CD8-positive, alpha-beta T cell (primary cell): ENCODE measurements at places on chromosomes 7 and 10.

- DNase-seq: no peak
Observed at GRCh38 chr10:110260746-110261477, 43.8 kb downstream of the SMNDC1 start.

GRCh38 chr10:70137927-70138883 is 5.6 kb upstream of the AIFM2 start:
- DNase-seq: no peak

DNA sequence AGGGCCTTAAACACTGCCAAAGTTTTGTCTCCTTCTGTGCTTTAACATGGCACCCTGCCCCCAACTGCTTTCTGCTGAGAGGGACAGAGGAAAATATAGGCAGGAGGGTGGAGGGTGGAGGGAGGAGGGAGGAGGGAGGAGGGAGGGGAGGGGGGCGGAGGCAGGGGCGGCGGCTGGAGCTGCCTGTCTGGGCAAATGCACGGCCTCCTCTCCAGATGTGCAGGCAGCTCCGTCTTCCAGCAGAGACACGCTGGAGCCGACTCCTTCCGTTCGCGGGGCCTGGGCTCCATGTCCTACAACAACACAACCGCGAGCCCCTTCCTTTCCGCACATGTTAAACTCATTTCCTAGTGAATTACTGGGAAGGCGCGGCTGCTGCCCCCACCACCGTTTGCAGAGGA is 14.2 kb downstream of the EBF3 start:
- DNase-seq: no peak

GRCh38 chr7:12690041-12690878 is 2.8 kb downstream of the ARL4A start:
- no peak for DNase-seq

GRCh38 chr7:83032195-83032594 is 130.5 kb downstream of the PCLO start:
- no peak for DNase-seq

DNA sequence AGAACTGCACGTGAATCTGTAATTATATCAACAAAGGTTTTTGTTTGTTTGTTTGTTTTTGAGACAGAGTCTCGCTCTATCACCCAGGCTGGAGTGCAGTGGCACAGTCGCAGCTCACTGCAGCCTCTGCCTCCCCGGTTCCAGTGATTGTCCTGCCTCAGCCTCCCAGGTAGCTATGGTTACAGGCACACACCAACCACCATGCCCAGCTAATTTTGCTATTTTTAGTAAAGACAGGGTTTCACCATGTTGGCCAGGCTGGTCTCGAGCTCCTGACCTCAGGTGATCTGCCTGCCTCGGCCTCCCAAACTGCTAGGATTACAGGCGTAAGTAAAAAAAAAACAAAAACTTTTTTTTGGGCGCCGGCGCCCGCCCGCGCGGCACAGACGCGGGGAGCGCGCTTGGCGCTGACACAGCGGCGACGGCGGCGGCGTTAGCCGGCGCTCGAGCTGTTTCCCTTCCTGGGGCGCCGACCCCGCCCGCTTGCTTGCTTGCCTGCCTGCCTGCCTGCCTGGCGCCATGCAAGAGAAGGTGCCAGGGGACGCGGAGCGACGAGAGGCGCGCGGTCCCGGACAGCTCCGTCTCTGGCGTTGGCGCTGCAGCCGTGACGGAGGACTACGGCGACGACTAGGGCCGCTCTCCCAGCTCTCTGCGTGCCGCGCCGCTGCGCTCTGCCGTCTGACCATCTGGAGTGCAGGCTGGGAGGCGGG is 171.4 kb upstream of the NUPR2 start:
- no peak for DNase-seq

GRCh38 chr7:139673230-139673629 is 104.6 kb downstream of the HIPK2 start:
- DNase-seq: no peak

- DNase-seq: no peak
Observed at GRCh38 chr10:121326905-121327304, 271.3 kb downstream of the FGFR2 start.

DNA sequence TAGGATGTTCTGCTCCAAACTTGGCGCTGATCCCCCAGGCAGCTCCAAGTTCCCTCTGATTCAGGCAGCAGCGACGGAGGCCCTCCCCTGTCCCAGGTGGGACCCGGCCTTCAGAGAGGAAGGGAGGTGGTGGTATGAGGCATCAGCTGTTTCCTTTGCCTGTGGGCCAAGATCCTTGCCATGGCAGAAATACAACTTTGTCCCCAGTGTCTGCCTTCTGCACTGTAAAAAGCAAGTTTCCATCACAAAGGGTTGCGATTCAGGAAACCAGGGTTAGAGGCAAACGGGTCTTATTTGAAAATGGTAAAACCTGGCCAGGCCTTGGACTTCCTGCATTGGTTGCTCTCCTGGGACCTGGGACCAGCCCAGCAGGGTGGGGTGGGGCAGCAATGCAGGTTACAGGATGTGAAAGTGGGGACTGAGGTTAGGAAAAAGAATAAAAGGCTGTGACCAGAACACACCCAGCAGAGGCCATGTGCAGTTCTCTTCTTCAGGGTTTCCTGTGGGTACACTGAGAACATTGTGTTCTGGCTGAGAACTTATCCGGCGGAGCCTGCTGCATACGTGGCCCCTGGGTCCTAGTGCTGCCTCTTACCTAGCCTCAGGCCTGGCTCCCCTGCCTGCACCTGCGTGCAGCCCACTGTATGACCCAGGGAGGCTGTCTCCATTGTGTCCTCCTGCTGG is 25.1 kb upstream of the DDIT4 start:
- DNase-seq: peak; percentile 82

- DNase-seq: peak; percentile 72
Observed at GRCh38 chr10:116796910-116797513, 52.3 kb upstream of the ENO4 start.

- no peak for DNase-seq
Observed at GRCh38 chr7:66167773-66168387, 37.3 kb upstream of the TPST1 start.

GRCh38 chr7:152590481-152590880 is 85.5 kb downstream of the XRCC2 start:
- no peak for DNase-seq

- no peak for DNase-seq
Observed at GRCh38 chr7:148911626-148912025, 27.5 kb upstream of the EZH2 start.

GRCh38 chr10:124447751-124448466 is 1.9 kb downstream of the NKX1-2 start:
- DNase-seq: no peak

DNA sequence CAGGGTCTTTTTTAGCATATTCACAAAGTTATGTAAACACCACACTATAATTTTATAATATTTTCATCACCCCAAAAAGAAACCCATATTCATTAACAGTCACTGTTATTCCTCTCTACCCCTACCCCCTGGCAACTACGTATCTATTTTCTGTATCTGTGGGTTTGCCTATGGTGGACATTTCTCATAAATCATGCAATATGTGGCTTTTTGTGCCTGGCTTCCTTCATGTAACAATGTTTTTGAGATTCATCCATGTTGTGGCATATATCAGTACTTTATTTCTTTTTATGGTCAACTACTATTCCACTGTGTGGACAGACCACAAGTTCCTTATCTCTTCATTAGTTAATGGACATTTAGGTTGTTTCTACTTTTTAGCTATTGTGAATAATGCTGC is 59.1 kb upstream of the PAPSS2 start:
- DNase-seq: no peak

DNA sequence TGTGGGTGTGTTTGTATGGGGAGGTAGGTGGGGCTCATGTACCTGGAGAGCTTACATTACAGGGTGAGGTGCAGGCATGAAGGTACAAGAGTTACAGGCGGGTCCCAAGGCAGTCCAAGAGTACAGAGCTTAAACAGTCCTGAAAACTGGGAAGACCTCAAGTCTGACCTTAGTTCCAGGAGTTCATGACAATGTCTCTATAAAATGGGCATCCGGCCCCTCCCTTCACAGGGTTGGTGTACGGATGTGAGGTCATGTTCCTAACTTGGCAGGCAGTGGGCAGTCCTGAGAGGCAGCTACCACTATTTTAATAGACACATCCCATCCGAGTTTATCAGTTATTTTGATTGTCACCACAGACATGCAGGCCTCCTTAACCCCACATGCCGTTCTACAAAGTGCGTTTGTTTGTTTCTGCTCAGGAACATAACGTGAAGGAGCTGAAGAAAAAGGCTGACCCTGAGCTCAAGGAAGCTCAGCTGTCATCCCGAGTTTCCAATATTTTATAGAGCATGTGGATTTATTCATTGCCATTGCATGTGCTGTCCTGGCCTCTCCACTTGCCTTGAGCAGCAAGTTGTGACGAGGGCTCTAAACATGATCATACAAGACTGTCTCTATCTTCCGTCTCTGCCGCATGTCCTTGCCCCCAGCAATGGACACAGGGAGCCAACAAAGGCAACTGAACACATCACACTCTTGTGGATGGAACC is 647.5 kb upstream of the IGFBP3 start:
- DNase-seq: no peak

GRCh38 chr7:77831481-77831880 is 32.9 kb downstream of the PHTF2 start:
- DNase-seq: no peak

GRCh38 chr7:26556061-26556881 is 264.6 kb downstream of the SNX10 start:
- DNase-seq: no peak

DNA sequence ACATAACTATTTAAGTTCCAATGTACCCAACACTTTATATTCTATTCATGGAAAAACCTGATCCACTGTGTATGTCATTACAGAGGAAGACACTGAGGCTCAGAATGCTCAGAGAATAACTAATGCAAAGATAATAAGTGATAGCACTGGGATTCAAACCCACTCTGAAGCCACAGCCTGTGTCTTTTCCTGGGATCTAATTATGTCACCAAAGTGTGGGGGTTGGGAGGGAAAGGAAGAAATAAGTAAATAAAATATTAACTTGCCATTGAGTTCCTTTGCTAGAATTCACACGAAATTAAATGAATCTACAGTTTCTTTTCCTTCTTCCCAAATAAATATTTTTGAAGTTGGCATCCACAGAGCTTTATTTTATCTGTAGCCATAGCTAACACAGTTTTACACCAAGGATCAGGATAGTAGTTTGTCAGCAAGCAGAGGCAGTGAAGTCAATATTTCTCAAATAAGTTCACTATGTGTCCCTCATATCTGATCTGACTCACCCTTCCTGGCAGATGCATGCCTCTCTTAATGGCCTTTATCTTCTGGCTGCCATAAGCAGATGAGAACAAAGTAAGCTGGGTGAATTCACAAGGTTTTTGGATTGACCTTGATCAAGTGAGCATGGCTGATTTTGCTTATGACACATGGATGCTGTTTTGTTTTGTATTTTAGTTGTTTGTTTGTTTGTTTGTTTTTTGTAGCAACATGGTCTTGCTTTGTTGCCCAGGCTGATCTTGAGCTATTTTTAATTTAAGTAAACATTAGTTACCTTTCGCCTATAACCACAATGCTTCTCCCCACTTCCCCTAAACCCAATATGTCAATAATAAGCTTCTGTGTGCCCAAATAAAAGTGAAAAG is 6.3 kb downstream of the RAPGEF5 start:
- DNase-seq: no peak

DNA sequence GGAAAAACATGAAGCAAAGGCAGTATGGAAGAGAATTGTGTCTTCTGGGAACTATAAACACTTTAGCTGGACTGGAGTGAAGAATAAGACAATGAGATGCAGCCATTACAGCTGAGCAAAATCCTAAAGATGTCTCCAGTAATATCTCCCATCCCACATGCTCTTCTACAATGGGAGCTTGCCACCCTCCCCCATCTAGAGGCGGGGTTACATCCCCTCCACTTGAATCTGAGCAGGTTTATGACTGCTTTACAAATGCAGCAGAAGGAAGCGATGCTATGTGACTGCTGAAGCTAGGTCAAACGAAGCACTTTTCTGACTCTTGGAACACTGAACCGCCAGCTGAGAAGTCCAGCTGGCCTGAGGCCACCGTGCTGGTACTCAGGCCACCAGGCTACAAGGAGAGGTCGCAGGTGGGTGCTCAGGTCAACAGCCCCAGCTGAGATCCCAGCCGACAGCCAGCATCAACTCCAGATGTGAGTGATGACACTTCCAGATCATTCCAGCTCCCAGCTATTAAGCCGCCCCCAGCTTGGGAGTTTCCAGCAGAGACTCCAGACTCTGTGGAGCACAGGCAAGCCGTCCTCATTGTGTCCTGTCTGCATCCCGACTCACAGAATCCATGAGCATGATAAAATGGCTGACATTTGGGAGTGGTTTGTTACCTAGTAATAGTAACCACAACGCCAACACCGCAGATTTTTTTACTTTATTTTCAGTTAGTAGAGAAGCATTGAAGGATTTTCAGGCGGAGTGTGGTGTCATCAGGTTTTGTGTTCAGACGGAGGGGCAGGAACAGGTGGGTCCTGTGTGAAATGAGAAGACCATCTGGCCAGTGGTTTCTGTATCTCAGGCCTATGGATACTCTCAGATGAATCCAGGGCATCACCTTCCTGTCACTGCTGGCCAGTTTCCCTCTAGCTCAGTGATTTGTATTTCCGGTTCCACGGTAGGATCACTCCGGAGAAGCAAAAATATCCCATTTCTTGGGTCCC is 89.3 kb downstream of the NPY start:
- DNase-seq: no peak

GRCh38 chr7:52100-52499 is 140.3 kb upstream of the FAM20C start:
- DNase-seq: no peak

DNA sequence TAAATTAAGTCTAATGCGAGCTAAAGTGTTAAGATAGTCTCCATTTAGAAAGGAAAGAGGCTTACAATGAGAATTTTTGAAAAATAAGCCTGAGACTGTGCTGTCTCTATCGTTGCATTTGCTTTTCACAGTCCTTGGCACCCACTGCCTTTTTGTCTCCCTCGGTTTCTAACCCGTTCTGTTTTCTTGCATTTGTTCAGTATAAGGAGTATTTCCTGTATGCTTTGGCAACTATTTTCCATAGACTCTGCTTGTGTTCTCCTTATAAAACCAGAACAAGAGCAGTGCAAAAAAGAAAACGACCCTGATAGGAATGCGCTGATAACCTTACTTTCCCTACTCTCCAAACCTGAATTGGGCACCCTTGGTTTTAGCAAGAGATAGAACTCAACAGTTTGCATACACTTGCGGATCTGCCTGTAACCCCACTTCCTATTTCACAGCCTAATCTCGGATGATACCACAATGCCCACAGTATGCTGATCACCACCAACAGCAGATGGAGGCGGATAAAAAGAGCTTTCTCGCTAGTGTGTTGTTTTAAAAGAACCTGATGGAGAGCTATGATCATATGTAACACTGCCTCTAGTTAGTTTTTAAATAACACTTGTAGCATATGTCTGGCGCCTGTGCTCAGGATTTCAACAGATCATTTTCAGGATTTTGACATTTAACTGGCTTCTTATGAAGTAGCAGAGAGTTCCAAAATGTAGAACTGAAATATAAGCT is 1.6 kb upstream of the ARHGAP12 start:
- DNase-seq: peak; percentile 40
